ENCODE measurements at places on chromosomes 16 and 17.

DNA sequence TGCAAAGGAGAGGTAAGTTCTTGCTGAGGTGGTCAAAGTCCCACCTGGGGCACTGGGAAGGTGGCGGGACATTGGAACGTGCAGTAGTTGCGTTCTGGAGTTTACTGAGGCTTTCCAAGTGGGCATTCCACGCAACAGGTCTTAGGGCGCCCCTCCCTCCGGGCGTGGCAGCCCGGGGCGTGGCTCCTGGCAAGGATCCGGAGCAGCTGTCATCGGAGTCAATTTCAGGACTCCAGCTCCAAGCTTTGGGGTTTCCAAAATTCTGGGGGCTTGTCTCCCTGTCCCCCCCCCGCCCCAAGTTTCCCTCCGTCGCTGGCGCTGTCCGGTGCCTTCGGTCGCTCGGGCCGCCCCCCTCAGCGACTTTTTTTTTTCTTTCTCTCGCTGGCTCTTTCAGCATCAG lies 43.1 kb upstream of the AMZ2 start:
- no peak for DNase-seq

- no peak for DNase-seq
These were observed 146.5 kb upstream of the CDH11 start for GRCh38 chr16:65268331-65268730.

- no peak for DNase-seq
These were observed 1.3 kb downstream of the CIITA start for GRCh38 chr16:10878328-10878643.

DNA sequence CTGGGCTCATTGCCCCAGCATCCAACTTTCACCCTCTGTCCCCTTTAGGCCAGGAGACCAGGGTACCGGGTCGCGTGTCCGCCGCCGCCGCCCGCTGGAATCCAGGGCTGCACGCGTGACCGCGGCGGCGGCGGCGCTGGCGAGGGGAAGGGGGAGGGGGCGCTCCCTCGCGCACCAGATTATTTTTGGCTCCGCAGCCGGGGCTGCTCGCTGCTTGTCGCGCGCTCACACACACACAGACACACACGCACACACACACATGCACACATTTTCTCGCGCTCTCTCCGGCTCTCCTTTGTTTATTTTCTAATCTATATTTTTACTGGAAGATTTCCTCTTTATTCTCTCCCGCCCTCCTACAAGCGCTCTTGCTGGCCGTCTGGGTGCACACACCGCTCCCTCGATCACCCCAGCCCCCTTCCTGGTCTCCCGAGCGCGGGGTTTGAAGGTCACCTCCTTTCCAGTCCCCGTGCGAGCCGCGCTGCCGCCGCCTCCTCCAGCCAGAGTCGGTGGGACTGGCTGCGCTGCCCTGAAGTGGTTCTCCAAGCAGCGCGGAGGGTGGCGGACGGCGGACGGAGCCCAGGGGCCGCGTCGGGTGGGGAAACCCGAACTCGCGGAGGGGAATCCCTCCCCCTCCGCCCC lies 921.4 kb upstream of the EEF2KMT start:
- DNase-seq: no peak

- DNase-seq: no peak
These were observed 230.3 kb downstream of the ENGASE start for GRCh38 chr17:79304884-79305283.

- no peak for DNase-seq
These were observed 13.4 kb downstream of the FLYWCH1 start for GRCh38 chr16:2924901-2925755.

DNA sequence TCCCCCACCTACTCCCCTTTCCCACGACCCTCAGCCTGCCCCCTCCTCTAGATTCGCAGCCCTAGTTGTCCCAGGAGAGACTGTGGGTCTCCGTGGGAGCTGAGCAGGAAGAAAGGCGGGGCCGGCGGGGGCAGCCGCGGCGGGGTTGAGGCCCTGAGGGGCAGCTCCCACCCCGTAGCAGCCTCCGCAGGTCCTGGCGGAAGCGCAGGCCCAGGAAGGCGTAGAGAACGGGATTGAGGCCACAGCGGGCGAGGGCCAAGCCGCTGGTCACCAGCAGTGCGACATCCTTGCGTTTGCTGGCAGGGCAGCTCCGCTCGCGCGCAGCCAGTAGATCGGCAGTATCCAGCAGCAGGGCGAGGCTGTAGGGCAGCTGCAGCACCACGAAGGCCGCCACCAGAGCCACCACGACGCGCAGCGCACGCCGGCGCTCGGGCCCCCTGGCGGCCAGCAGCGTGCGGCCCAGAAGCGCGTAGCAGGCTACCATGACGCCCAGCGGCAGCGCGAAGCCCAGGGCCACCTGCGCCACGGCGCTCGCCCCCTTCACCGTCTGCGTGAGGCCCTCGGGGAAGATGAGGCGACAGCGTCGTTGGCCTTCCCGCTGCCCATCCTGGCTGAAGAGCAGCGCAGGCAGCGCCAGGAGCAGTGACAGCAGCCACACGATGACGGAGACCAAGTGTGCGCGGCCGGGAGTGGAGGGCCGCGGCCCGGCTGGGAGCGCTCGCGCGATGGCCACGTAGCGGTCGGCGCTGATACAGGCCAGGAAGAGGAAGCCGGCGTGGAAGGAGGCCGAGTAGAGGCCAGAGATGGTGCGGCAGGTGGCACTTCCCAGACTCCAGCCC lies 1.9 kb downstream of the CCR10 start:
- peak; percentile 61 for DNase-seq

GRCh38 chr16:15038689-15039088 lies 17.2 kb downstream of the NTAN1 start:
- no peak for DNase-seq

Measured in activated CD4-positive, alpha-beta T cell treated with anti-CD3 and anti-CD28 coated beads for 24 hours (primary cell).